ENCODE measurements at places on chromosomes 3 and 15.

GRCh38 chr15:89243046-89243690, 611 bp upstream of the FANCI start:
- DNase-seq, result no peak

GRCh38 chr15:99722406-99722805, 10.8 kb downstream of the LYSMD4 start:
- DNase-seq, result no peak

DNA sequence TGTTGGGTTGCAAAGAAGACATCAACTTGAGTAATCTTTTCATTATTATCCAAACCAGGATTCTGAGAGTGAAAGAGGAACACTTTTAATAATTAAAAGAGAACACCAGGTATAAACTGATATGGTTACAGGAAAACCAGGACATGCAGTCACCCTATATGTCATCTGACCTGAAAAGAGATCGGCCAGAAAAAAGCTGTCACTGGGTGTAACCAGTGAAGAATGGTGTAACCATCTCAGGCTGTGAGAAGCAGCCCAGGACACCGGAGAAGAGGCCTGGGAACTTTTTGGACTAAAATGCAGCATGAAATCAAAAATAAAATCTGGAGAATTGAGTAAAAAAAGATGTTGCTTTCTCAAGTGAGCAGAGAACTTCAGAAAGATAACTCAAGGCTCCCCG, 10.1 kb upstream of the CCDC80 start:
- DNase-seq, result no peak

- no peak for DNase-seq
Measured at GRCh38 chr3:144073698-144074097, 102.1 kb downstream of the DIPK2A start.

DNA sequence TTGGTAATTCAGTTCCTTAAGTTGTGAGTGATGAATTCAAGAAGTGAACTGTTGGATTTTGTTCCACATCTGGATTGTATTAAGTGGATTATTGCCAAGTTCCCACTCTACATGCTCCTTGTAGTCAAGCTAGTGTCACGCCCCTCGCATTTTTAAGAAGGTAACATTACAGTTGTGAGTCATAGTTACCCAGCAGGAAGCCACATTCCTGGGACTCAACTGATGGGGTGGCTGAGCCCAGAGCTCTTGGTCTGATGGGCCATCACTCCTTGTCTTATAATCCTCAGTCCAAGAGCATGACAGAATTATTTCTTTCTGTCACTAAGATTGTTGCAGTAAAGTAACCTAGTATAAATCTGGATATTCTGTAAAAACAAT, 102.7 kb downstream of the PTPRG start:
- DNase-seq, result no peak

GRCh38 chr3:128226795-128227395, 73.6 kb downstream of the EEFSEC start:
- no peak for DNase-seq

GRCh38 chr3:168475704-168476103, 380.0 kb upstream of the GOLIM4 start:
- DNase-seq, result no peak

DNA sequence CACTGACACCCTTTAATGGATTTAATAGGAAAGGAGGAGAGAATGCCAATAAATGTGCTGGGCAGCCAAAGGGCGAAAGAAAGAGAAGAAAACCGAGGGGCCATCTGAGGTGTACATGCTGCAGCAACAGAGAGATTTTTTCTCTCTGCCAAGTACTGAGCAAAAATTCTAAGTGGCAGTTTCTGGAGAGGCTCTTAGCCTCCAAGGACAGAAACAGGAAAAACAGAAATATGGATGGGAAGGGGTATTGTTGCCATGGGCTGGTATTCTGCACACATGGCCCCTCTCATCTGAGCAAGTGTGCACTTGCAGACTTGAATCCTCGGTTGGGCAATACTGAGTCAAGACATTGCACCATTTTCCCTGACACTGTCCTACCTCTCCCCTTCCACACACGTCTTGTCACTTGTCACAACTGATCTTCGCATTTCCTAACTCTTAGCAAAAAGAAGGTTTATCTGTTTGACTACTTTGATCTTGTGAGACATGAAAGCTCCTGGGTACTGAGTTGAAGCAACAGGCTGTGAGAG, 73.9 kb downstream of the PRICKLE2 start:
- DNase-seq, result no peak

DNA sequence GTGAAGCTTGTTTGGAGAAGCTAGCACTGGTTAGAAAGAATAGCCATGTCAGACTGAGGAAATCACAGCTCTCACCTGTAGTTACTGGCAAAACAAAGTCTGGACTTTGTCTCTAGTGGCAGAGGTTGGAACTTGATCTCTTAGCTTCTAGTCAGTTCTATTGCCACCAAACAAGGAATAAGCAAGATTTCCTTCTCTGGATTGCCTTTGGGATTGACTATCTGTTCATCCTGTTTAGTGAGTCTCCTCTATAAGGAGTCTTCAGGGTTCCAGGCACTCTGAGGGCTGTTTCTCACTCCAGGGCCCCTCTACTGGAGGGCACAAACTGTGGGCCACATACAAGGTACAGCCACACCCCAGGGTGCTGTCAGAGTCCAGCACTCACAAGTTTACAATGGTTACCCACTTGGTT, 426.6 kb upstream of the THBS1 start:
- DNase-seq, result no peak

DNA sequence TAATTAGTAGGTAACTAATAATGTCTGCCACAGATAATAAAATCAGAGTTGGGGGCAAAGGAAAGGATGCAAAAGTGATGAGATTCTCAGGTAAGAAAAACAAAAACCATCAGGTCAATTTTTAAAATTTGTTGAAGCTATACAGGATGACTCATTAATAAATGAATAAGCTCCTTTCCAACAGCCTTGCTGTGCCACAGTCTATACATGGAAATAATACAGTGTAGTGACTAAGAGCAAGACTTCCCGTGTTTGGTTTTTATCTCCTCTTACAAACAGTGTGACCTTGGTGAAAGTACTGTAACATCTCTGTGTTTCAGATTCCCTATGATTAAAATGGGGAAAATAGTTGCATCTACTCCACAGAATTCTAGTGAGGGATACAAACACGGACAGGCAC, 331.6 kb downstream of the PYDC2 start:
- no peak for DNase-seq

DNA sequence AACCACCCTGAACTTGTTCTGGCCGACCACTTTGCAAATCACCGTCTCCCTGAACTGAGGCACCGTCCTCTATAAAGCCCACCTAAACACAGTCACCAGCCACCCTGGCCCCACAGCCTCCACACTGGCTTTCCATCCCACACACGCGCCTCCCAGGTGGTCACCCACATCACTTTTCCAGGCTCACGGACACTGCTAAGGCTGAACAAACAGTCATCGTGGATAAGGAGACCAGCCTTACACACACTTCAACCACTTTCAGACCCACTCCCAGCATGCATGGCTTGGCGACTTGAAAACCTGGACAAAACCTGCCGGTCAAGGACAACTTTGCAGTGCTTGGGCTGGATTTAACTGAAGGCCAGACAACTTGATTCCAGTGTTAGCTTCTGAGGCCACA, 8.4 kb downstream of the CHSY1 start:
- no peak for DNase-seq

DNA sequence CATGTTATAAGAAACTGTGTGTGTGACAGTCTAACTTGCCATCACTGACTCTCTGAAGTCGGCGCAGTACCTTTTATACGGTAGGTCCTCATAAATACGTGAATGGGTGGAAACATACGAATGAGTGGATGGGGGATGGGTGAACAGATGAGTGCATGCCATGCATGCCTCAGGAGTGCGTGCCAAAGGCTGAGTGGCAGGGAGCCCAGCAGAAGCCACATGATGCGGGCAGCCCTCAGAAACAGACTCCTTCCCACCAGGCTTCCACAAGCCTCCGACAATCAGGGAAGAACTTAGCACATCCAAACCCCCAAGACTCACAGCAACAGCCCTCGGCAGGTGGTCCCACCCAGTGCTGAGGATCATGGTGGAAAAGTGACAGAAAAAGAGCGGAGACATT, 16.7 kb downstream of the HCN4 start:
- DNase-seq, result no peak

GRCh38 chr3:159770998-159771397, 217.6 kb upstream of the IL12A start:
- no peak for DNase-seq

DNA sequence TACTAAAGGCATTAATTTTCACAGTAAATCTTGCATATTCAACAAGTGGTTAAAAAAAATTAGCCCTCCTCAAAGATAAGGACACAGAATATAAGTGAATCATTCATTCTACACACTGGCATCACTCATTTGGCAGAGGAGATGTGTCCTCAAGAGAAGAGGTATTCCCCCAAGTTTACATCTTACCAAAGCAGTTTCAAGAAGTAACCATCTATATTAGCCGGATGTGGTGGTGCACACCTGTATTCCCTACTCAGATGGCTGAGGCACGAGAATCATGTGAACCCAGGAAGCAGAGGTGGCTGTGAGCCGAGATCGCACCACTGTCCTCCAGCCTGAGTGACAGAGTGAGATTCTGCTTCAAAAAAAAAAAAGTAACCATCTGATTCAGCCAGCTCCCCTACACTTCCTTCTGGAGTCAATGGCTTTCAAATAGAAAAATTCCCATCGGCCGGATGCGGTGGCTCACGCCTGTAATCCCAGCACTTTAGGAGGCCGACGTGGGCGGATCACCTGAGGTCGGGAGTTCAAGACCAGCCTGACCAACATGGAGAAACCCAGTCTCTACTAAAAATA, 15.4 kb downstream of the RAF1 start:
- no peak for DNase-seq

GRCh38 chr15:27673766-27674445, 425.2 kb downstream of the OCA2 start:
- DNase-seq, result no peak

- DNase-seq, result no peak
Measured at GRCh38 chr3:107579371-107579770, 56.6 kb downstream of the BBX start.

DNA sequence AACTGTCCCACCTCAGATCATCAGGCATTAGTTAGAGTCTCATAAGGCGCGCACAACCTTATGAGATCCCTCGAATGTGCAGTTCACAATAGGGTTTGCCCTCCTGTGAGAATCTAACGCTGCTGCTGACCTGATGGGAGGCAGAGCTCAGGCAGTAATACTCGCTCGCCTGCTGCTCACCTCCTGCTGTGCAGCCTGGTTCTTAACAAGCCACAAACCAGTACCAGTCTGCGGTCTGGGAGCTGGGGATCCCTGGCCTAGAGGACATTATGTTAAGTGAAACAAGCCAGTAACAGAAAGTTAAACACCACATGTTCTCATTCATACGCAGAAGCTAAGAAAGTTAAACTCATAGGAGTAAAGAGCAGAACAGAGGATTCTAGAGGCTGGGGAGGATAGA, 47.0 kb downstream of the MAP3K13 start:
- DNase-seq, result no peak

GRCh38 chr3:11238060-11238459, 34.1 kb upstream of the ATG7 start:
- DNase-seq, result no peak

DNA sequence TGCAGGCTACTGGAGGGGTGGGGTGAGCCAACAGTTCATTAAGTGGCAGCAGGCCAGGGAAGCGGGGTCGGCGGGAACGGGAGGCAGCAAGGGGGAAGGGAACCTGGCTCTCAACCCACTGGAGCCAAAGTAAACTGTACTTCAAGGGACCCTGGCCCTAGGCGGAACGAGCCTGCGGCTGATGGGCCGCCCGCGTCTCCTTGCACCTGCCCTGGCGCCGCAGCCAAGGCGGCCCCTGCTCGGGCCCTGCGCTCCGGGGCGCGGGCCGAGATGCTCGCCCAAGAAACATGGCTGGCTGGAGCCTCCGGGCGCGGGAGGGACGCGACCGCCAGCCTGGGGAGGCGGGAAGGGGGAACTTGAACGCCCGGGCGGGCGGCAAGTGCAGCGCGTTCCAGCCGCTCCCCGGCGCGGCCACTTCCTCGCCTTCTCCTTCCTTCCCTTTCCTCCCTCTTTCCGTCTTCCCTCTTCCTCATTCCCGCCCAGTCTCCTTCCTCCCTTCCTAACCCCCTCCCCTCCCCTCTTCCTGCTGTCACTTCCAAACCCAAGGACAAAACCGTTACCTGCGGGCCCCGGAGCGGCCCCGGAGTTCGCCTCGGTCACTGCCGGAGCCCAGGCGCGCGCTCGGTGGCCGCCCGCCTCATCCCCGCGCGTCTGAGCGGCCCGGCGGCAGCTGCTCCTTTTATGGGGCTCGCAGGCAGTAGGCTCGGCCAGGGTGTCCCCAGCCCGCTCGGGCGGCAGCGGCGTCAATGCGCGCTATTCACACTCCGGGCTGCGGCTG, 489.7 kb downstream of the MAGI1 start:
- DNase-seq, result no peak

- DNase-seq, result no peak
Measured at GRCh38 chr15:45428491-45428890, 50.1 kb upstream of the GATM start.

GRCh38 chr15:76514282-76514681, 177.7 kb downstream of the ISL2 start:
- DNase-seq, result no peak

DNA sequence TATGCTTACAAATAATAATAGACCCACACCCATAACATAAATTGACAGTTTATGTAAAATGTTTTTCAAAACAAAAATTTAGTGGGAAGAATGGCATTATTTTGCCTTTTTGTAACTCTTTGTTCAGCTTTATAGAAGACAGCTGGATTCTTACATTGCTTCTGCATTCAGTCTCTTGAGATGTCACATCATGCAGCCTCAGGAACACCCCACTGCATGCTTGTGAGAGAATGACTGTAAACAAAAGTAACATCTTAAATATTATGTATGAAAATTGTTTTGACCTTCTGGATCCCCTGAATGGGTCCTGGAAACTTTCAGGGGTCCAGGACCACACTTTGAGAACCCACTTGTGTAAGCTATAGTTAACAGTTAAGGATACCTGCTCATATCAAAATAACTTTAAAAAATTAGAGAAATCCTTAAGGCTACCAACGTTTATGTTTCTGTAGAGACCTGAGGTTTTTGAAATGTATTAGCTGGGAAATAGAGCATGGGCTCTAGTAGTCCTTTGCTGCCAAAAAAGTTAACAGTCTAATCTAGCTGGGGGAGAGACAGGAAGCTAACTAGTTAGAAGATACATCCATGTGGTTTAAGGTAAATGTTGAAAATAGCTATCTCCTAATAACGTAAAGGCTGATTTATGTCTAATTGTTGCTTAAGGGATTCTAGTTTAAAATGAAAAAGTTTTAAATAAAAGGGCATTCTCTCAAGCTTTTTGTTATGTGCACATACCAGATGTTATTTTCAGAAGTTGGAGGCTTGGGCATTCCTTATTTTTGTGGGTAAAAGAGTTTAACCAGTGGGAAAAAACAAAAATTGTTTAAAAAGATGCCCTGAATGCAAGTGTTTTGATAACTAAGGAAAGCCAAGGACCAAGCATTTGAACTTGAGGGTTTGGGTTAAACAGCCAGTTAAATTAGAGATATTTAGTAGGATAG, 3.8 kb downstream of the USP3 start:
- DNase-seq, result no peak
